ENCODE measurements at places on chromosomes 12 and 14.

- DNase-seq, result no peak
Measured at GRCh38 chr12:81369175-81369574, 291.3 kb downstream of the ACSS3 start.

- DNase-seq, result no peak
Measured at GRCh38 chr12:118432812-118433545, 56.6 kb downstream of the SUDS3 start.

DNA sequence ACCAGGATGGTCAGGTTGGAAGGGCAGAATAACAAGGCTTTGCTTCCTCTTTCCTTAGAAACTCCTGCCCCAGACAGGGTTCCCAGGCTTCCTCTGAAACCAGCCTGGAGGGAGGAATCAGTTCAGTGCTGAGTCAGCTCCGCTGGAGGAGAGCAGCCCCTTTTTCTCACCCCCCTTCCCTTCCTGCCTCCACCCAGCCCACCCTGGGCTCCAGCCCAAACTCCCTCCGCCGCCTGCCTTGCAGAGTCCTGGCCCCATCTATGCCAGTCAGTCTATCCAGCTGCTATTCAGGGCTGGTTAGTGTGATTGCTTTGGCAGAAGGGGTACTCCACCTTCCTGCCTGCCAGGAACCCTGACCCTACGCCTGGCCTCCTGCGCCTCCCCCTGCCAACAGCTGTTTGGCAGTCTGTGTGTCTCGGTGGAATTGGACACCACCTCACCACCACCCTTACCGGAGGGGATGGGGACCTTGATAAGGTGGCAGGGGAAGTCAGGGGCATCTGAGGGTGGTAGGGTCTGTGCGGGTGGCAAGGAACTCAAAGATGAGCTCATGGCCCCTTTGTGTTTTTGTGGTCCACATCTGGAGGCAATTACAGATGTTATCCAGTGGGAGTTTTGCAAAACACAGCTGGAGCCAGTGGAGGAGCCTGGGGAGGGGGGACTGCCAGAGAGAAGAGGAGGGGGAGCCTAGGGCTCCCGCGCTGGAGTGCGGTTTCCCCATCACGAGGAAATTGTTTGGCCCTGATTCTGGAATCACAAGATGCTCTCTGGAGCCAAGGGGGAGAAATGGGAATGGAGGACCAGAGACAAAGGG lies 12.2 kb downstream of the MMP14 start:
- peak; percentile 99 for DNase-seq

GRCh38 chr14:103140316-103141109 lies 17.3 kb downstream of the TNFAIP2 start:
- no peak for DNase-seq

DNA sequence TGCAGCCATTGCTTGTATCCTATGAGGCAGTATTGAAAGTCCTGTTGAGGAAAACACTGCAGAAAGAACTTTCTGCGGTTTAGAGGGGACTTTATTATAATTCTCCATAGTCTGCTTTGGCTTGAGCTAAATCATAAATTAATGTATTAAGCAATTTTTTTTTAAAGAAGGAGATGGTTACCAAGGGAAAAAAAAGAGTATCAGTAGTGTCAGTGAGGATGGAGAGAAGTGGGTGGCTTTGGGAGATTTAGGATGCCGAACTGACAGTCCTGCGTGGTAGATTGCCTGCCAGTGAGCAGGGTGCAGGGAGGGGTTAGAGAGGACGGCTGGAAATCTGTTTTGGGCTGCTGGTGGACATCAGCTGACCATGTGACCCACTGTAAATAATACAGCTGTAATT lies 96.8 kb downstream of the MYRFL start:
- no peak for DNase-seq
